ENCODE measurements at places on chromosomes 1 and 21.

- H3K4me1 ChIP-seq: peaks cover 13% of the 10 kb centered on the region
- no peak overlapping the region for H3K4me3 ChIP-seq
- no peaks in the 10 kb centered on the region for H3K27me3 ChIP-seq
These were observed 62.0 kb upstream of the ABCG1 start for GRCh38 chr21:42156690-42157605.

DNA sequence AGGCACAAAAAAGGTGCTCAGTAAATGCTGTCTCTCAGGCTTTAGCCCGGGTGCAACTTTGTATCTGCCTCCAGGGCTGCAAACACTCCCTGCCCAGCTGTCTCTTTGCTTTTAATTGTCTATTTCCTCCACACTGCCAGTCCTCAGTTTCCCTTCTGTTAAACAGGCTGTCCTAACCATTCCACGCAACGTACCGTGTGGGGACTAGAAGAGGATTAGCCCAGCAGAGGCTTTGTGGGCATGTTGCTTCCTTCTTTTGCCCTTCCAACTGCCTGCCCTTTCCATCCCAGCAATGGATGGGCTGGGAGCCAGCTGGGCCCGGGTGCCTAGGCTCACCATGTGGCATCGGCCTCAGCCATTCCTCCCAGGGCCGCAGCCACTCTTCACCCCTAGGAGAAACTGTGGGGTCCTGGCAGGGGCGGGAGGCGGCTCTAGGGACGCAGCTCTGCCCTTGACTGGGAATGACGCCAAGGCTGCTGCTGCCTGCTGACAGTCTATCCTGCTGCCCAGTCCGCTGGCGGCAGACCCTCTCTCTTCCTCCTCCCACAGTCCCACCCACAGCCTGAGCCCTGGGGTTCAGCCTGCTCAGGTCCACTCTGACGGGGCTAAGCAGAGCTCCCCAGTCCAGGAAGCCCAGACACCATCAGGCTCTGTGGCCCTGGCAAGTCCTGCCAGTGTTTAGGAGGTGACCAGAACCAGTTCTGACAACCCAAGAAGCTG lies 40.6 kb upstream of the LRP8 start:
- DNase-seq: no peak
- H3K27ac ChIP-seq: no peak overlapping the region
- no peaks in the 10 kb centered on the region for H3K36me3 ChIP-seq
- H3K4me3 ChIP-seq: peak overlapping the region; percentile 26
- no peaks in the 10 kb centered on the region for H3K27me3 ChIP-seq

DNA sequence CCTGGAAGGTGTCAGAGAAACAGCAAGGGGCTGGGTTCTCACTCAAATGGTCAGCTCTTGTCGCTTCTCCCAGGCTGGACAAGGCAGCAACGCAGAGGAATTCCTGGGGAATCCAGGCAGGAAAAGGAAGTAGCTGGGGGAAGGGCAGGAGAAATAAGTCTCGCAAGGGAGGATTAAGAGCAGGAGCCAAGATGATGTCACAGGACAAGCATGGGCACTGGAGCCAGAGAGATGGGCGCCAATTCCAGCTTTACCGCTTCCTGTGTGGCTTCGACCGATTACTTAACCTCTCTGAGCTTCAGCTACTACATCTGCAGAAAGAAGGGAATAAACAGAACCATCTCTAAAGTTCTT lies 70.5 kb downstream of the SSBP3 start:
- no peak for DNase-seq
- no peak overlapping the region for H3K27ac ChIP-seq
- H3K27me3 ChIP-seq: no peaks in the 10 kb centered on the region

DNA sequence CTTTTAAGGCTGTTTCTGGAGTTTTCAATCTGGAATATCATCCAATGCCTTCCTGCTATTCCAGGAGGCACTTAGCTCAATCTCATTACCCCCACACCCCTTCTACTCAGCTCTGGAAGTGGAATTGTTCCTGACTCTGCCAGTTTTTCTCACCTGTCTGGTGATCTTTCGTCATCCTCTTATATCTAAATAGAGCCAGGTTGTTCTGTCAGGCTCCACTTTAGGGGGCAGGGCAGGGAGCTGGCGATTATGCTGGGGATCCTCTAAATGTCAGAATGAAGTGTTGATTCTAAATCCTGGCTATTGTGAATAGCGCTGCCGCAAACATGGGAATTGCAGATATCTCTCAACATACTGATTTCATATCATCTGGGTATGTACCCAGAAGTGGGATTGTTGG lies 63.6 kb upstream of the ETV3 start:
- no peaks in the 10 kb centered on the region for H3K36me3 ChIP-seq
- H3K4me1 ChIP-seq: no peaks in the 10 kb centered on the region
- no peak for DNase-seq
- H3K27ac ChIP-seq: no peak overlapping the region
- H3K27me3 ChIP-seq: no peaks in the 10 kb centered on the region
- H3K4me3 ChIP-seq: no peak overlapping the region

GRCh38 chr1:7680207-7680954 lies 90.7 kb upstream of the VAMP3 start:
- peak; percentile 5 for DNase-seq
- H3K27me3 ChIP-seq: no peaks in the 10 kb centered on the region
- H3K4me1 ChIP-seq: peaks cover 4% of the 10 kb centered on the region
- H3K27ac ChIP-seq: peak overlapping the region; percentile 37

GRCh38 chr1:113937146-113937545 lies 8.0 kb downstream of the HIPK1 start:
- peaks cover 69% of the 10 kb centered on the region for H3K4me1 ChIP-seq

GRCh38 chr1:76501586-76502219 lies 365.6 kb upstream of the ST6GALNAC5 start:
- H3K36me3 ChIP-seq: no peaks in the 10 kb centered on the region
- no peak overlapping the region for H3K27ac ChIP-seq
- H3K4me1 ChIP-seq: no peaks in the 10 kb centered on the region

- H3K4me1 ChIP-seq: no peaks in the 10 kb centered on the region
- no peaks in the 10 kb centered on the region for H3K36me3 ChIP-seq
- no peak overlapping the region for H3K4me3 ChIP-seq
- no peak overlapping the region for H3K27ac ChIP-seq
- no peaks in the 10 kb centered on the region for H3K27me3 ChIP-seq
- no peak for DNase-seq
These were observed 48.8 kb downstream of the KCNK2 start for GRCh38 chr1:215131291-215131690.

- DNase-seq: peak; percentile 85
- peak overlapping the region; percentile 98 for H3K4me3 ChIP-seq
- H3K27ac ChIP-seq: peak overlapping the region; percentile 73
- peaks cover 9% of the 10 kb centered on the region for H3K4me1 ChIP-seq
- H3K27me3 ChIP-seq: no peaks in the 10 kb centered on the region
These were observed 10.5 kb downstream of the SLC30A2 start for GRCh38 chr1:26035203-26035958.

- no peak for DNase-seq
- H3K4me3 ChIP-seq: no peak overlapping the region
- no peaks in the 10 kb centered on the region for H3K27me3 ChIP-seq
- no peak overlapping the region for H3K27ac ChIP-seq
- no peaks in the 10 kb centered on the region for H3K36me3 ChIP-seq
- no peaks in the 10 kb centered on the region for H3K4me1 ChIP-seq
These were observed 7.9 kb upstream of the FCRL2 start for GRCh38 chr1:157784801-157785200.

DNA sequence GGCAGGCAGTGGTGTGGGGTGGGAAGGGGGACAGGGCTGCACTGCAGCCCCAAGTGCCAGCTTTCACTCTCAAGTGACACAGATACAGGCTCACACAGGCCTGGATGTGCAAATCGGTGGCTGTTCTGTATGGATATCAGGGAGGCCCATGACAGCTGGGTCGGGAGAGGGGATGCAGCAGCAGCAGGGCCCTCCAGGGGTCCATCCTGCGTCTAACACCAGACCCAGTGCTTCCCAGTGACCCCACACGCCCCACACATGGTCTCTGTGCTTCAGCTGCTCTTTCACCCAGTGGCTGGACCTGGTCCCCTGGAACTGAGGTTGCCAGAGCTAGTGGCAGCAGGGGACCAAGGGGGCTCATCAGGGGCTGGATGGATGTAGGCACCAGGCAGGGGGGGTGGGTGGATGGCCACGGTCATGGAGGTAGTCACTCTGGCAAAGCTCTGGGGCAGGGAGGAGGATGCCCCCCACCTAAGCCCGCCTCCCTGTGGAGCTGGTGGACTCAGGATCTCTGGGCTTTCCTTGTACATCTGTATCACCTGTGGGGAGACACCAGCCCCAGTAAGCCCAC lies 13.9 kb downstream of the BTBD19 start:
- H3K36me3 ChIP-seq: no peaks in the 10 kb centered on the region
- H3K27ac ChIP-seq: no peak overlapping the region
- H3K27me3 ChIP-seq: no peaks in the 10 kb centered on the region
- DNase-seq: no peak
- H3K4me3 ChIP-seq: no peak overlapping the region

GRCh38 chr1:115056395-115056798 lies 26.8 kb downstream of the TSHB start:
- H3K4me3 ChIP-seq: no peak overlapping the region
- H3K27me3 ChIP-seq: no peaks in the 10 kb centered on the region
- H3K27ac ChIP-seq: no peak overlapping the region
- H3K36me3 ChIP-seq: no peaks in the 10 kb centered on the region
- peaks cover 5% of the 10 kb centered on the region for H3K4me1 ChIP-seq

GRCh38 chr1:60073605-60074278 lies at the start of gene C1orf87:
Gene C1orf87 (minus strand): TSS chr1:60073770. CDS start chr1:60072643, 1,127 bp downstream.
- H3K27me3 ChIP-seq: no peaks in the 10 kb centered on the region
- H3K36me3 ChIP-seq: no peaks in the 10 kb centered on the region
- no peak within 1 kb of the TSS for H3K4me3 ChIP-seq
- no peak for DNase-seq
- no peaks in the 10 kb centered on the region for H3K4me1 ChIP-seq
- H3K27ac ChIP-seq: no peak within 1 kb of the TSS

DNA sequence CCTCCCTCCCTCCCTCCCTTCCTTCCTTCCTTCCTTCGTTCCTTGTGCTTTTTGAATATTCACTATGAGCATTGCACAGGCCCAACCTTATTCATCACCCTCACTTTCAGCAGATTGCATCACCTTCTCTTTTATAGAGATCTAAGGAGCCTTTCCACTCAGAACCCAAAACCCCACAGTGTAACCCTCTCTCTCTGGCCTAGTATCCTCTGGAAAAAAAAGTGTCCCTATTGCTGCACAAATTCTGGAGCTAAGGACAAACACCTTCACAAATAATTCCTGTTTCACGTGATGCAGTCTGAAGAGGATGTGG lies 25.6 kb downstream of the OR10J5 start:
- H3K27me3 ChIP-seq: no peaks in the 10 kb centered on the region
- no peak overlapping the region for H3K4me3 ChIP-seq
- H3K36me3 ChIP-seq: no peaks in the 10 kb centered on the region
- no peak overlapping the region for H3K27ac ChIP-seq
- no peaks in the 10 kb centered on the region for H3K4me1 ChIP-seq

DNA sequence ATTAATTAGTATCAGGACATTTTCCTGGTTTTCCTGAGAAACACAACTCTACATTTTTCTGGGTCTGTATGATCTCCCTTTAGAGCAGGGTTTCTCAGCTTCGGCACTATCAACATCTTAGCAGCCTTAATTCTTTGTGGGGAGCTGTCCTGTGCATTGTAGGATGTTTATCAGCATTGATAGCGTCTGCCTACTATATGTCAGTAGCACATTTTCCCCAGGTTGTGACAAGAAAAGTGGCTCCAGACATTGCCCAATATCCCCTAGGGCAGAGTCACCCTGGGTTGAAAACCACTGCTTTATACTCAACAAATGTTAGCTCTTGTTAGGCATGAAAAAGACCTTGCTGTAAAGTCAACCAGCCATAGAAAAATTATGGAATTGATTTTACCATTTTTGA lies 195.1 kb upstream of the FMN2 start:
- no peak overlapping the region for H3K4me3 ChIP-seq
- H3K36me3 ChIP-seq: no peaks in the 10 kb centered on the region
- DNase-seq: no peak
- H3K27me3 ChIP-seq: no peaks in the 10 kb centered on the region
- H3K27ac ChIP-seq: no peak overlapping the region

DNA sequence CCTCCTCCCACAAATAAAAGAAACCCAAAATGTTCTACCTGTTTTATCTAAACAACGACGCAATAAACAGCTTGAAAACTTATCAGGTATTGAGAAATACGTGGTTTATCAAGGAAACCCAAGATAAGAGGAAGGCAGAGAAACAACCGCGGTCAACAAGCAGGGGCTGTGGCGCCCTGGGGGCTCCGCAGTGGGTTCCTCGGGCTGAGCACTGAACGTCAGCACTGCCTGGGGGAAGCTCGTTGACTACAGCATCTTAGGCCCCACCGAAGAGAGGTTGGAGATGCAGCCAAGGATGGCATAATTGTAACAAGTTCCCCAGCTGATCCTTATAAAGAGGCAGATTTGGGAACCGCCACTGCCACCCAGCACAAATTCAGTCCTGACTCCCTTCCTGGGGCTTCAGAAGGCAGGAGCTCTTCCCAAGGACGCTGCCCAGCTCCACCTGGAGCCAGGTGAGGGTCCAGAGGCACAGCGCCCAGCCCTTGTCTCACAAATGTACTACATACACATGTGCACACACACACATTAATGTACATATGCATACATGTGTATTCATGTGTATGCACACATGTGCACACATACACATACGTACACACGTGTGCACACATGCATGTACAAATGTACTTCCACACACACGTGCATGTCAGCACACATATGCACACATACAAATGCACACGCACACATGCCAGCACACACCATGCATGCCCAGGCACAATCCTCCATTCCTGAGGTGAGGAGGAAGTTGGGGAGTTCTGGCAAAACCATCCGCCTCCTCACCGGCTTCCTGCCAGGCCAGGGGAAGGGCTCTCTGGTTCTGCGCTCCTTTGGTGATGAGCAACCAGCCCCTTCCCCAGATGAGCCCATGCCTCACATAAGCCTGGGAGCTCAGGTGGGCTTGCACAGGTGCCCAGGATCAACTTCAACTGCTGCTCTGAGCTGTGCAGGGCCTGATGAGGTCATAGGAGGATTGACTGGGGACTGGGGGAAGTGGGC lies 251.1 kb downstream of the NPHP4 start:
- no peak overlapping the region for H3K4me3 ChIP-seq
- no peak overlapping the region for H3K27ac ChIP-seq
- DNase-seq: no peak
- H3K4me1 ChIP-seq: no peaks in the 10 kb centered on the region

DNA sequence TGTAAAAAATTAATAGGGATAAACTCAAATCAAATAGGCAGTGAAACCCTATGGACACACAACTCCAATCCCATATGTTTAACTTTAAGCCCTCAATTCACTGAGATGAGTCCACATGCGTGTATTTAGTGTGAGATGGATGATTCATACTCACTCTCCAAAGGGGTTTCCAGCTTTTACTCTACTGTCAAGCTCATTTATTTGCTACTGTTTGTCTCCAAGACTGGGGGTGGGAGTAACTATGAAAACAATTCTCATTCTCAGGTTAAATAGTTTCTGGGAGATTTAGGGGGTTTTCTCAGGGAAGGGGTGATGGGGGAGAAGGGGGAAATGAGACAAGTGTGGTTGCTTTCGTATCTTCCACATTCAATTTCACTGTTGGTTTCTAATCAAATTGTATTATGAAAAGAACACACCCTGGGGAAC lies 2.7 kb downstream of the RAB29 start:
- DNase-seq: no peak
- no peaks in the 10 kb centered on the region for H3K27me3 ChIP-seq
- H3K4me1 ChIP-seq: peaks cover 19% of the 10 kb centered on the region
- H3K27ac ChIP-seq: no peak overlapping the region
- no peak overlapping the region for H3K4me3 ChIP-seq

All from effector memory CD4-positive, alpha-beta T cell (primary cell).